AG08396 (cell line): ENCODE measurements at places on chromosomes 1 and 21.

- DNase-seq: no peak
Measured at GRCh38 chr1:162230096-162230495, 146.6 kb downstream of the SPATA46 start.

GRCh38 chr1:173097001-173097400, 46.3 kb upstream of the TNFSF18 start:
- DNase-seq: no peak

DNA sequence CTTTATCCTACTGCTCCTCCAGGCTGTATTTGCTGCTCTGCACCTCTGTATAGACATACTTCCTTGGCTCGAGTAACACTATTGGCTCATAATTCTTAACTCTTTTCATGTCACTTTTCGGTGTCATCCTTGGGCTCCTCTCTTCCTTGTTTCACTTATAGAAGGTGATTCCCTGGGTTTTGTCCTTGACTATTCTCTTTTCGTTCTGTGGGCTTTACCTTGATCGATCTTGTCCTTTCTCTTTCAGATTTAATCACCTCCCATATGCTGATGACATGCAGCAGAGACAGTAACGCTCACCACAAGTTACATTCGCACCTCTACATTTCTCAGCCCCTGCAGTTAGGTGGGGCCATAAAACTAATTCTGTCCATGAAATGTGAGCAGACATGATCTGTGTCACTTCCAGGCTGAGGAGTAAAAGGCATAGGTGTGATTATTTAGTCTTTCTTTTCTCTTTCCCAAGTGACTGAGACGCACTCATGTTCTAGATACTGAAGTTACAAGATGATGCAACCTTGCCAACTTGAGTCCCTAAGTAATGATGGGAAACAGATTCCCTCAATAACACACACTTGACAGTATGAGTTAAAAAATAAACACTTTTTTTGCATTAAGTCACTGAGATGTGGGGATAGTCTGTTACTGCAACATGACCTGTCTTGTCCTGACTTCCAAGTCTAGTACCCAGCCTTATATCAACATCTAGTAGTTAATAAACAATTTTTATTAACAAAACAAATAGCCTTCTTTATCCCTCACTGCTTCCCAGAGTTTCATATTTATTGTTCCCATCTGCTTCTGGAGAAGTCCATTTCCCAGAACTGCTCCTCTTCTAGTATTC, 49.9 kb upstream of the HAO2 start:
- DNase-seq: no peak

GRCh38 chr21:28928578-28929420, 63.9 kb downstream of the LTN1 start:
- DNase-seq: no peak

- DNase-seq: no peak
Measured at GRCh38 chr1:72530646-72531045, 248.3 kb upstream of the NEGR1 start.

DNA sequence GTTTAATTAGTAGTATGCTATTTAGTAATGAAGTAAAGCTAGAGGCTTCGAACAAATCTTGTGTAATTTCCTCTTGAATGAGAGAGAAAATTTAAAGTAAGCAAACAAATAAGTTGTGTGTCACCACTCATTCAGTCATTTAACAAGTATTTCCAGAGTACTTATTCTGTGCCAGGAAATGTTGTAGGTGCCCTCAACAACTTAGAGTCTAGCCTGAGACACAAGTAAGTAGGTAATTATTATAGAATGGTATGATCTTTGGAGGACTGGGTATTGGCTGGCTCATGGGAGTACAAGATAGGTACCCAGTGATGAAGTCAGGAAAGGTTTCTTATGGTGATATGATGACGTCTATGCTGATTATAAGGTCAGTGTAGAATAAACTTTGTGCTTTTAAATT, 17.4 kb upstream of the METTL18 start:
- peak; percentile 3 for DNase-seq

DNA sequence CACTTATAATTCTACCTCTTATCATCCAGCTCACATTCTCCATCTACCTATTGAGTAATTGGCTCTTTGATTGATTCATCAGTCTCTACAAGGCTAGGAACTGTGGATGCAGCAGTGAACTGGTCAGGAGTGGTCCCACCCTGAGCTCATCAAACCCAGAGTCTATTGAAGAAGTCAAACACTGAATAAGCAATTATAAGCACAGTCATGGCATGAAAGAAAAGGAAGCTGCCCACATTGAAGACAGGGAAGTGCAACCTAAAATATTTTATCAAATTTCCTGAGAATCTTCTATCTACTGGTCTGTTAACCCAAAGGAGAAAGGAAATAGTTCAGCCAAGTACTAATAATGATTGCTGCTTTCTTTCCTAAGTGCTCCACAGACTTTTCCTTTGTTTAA, 35.7 kb downstream of the ACP6 start:
- DNase-seq: no peak

DNA sequence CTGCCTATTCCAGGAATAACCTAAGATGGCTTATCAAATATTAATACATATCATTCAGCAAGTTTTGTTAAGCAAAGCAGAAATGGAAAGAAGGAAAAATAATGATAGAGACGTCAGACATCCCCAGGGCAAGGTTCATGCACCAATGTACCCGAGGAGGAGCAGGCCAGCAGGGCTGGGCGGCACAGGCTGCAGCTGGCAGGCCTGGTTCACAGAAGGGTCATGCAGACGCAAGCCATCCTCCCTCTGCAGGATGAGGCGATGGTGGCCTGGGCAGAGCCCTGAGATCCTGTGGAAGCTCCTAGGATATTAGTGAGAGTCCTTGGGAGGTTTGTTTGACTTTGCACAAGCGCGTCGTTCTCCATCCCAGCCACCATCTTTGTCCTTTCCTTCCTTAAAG, 30.0 kb downstream of the BATF3 start:
- DNase-seq: no peak

GRCh38 chr1:225329041-225329440, 98.8 kb downstream of the LBR start:
- DNase-seq: no peak

DNA sequence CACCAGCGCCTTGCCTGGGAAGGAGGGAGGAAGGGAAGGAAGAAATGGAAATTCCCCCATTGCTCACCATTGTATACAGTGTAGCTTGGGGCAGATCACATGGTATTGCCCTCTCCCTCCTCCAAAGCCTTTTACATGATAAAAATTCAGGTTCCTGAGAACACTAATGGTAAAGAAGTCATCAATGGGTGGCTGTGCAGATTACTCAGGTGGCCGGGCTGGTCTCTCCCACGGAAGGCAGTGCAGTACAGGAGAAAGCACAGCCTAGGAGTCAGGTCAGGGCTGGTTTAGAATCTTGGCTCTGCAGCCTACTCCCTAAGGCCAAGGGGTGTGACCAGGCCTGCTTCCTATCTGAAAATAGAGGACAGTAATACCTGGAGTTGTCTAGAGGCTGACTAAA, 107.9 kb downstream of the SUSD4 start:
- no peak for DNase-seq

DNA sequence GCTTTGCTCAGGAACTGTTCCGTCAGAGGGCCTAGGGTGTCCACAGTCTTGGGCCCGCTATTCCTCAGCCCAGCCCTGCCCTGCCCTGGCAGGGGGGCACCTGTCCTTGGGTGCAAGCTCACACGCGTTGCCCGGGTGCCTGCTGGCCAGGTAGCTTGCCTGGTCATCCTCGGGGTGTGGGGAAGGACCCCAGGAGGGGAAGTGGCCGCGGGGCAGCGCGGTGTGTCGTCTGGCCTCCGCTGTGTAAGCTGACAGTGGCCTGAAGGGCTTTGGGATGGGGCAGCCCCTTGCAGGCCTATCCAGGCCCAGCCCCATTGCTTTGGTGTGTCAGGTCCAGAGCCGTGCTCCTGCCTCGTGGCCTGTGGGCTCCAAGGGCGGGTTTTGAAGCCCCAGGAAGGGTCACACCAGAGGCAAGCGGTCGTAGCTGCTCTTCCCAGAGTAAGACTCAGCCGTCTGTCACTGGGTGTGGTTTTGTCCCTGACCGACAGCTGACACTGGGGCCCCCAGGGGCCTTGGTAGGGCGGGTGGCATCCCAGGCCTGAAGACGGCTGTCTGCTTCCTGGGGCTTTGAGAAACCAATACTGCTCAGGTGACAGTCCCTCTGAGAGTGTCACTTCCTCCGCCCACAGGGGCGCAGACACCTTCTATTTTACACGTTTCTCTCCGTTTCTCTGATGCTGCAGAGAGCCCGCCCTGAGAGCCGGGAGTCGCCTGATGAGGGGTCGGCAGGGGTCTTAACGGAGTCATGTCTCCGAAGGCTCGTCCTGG, 72.1 kb downstream of the SKI start:
- no peak for DNase-seq

DNA sequence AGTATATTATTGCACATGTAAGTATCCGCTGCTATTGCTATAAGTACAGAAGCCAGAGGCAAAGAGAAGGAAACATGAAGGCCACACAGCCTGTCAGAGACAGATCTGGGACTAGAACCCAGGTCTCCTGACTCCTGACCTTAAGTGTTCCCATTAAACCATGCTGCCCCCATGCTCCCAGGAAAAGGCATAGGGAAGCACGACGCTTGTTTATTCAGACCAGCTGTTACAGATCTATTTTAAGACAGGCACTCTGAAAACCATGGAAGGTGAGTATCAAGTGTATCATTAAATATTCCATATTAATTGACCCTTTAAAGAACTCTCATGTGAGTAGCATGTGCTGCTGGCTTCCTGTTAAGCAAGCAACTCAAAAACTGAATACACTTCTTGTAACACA, 11.4 kb downstream of the VAV3 start:
- no peak for DNase-seq

GRCh38 chr1:24903560-24903954, 26.5 kb downstream of the RUNX3 start:
- DNase-seq: no peak

DNA sequence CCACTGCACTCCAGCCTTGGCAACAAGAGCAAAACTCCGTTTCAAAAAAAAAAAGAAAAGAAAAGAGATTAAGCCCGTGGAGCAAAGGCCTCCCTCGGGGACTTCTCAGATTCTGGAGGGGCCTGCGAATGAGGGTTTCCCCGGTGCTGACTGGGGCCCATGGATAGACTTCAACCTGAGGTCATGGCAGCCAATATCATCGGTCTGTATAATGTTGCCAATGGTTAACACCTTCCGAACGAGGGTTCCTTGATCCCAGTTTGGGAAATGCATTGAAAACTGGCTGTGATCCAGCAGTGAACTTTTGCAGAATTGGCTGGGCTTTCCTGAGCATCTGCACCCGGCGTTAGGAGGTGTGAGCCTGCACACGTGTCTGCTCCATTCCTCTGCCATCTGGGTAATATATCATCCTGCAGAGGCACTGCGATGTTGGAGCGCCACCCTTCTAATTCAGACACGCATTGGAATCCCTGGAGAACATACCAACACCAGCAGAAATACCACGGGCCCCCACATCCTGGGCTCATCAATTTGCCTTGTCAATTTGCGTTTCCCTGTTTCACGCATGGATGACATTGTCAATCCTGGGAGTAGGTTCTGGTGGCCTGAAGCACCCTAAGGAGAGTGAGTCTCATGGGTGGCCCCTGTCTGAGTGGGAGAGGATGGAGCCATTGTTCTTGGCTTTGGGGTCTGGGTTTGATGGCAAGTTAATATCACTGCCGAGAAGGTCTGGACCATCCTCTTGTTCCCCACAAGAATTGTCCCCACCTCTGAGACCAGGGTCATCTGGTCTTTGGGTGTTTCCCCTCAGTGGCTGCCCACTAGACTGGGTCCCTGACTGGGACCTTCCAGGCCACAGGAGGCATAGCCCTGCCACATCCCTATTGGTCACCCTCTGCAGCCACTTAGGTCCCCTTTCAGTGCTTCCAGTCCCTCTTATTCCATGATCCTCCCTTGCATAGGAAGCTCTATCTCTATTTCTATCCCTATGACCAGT, 441.0 kb downstream of the PTPRU start:
- no peak for DNase-seq

DNA sequence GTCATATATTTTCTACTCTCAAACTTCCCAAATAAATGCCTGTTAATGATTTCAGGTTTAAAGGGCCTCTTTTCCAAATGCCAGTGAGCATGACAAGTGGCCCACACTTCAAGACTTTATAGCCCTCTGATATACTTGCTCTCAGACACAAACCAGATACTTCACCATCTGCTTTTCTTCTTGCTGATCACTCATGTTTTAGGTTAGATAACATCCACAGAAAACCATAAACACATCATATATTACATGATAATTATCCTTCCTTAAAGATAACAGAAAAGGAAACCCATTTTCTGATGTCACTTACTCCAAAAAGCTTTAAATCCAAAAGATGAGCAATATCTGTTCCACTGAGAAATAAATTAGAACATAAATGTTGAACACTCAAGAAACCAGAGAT, 723.5 kb downstream of the LTN1 start:
- no peak for DNase-seq

GRCh38 chr1:81478219-81478618, 322.5 kb upstream of the ADGRL2 start:
- no peak for DNase-seq

DNA sequence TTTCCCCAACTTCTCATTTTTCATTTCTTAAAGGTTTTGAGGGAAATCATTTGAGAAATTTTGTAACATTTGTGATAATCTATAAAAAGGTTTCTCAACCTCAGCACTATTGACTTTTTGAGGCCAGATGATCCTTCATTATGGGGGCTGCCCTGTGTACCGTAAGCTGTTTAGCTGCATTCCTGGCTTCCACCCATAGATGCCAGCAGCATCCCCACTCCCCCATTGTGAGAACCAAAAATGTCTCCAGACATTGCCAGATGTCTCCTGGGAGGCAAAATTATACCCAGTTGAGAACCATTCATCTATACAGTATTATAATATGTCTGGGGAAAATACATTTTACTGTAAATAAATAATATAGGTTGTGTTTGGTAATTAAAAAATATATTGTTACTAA, 146.0 kb downstream of the PBX1 start:
- DNase-seq: no peak

DNA sequence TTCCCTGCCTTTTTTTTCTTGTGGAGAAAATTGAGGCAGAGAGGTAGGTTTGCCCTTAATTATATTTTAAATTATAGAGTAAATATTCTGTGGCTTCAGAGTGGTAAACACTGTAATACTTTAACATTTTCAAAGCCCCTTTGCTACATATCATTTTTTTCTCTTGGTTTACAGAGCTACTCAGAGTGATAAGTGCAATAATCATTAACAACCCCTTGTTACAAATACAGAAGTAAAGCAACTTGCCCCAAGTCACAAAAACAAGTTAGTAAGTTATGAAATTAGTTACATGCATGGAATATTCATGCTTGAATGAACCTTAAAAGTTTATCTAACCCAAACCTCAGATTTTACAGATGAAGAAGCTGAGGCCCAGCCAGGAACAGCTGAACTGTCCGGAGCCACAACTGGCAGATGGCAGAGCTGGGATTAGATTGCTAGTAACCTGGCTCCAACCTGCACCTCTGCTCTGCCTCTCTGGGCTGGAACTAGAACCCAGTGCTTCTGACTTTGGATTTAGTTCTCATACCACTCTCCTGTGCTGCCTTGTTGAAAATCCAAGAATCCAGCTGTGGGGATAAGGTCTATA, 48.7 kb downstream of the TNN start:
- DNase-seq: no peak

- no peak for DNase-seq
Measured at GRCh38 chr1:31874942-31875341, 59.1 kb upstream of the SPOCD1 start.

- DNase-seq: no peak
Measured at GRCh38 chr1:239243006-239243405, 143.4 kb upstream of the CHRM3 start.
